ENCODE measurements at places on chromosomes 3 and 15. TPM values are rescaled to one million over a fixed set of nuclear protein-coding genes. Genes with fewer than 3 reads are reported as not detected.

The C3orf33 gene
- total RNA-seq = 5.8 TPM

The UBA5 gene
- 22.8 TPM for total RNA-seq

The INKA1 gene
- 2.1 TPM for total RNA-seq

The UROC1 gene
- total RNA-seq = not detected

The EHHADH gene
- 3.1 TPM for total RNA-seq

The CLDN18 gene
- total RNA-seq = not detected

The MOBP gene
- 0.16 TPM for total RNA-seq

The STRIT1 gene
- not detected for total RNA-seq

The MEX3B gene
- total RNA-seq = 4.2 TPM

The SOX2 gene
- 0.45 TPM for total RNA-seq

The LRRIQ4 gene
- not detected for total RNA-seq

The GOLGA8T gene
- 0.80 TPM for total RNA-seq

The RTP4 gene
- total RNA-seq = not detected

The PLSCR5 gene
- total RNA-seq = not detected

The RASL12 gene
- 0.11 TPM for total RNA-seq

The DNAJC13 gene
- total RNA-seq = 12.8 TPM

The SEMA4B gene
- total RNA-seq = 91.4 TPM

The COL8A1 gene
- total RNA-seq = not detected

The PLSCR2 gene
- total RNA-seq = not detected

The ALDH1L1 gene
- 0.76 TPM for total RNA-seq

The ASB14 gene
- not detected for total RNA-seq

The XYLB gene
- 4.3 TPM for total RNA-seq

The IL5RA gene
- not detected for total RNA-seq

The NMD3 gene
- total RNA-seq = 47.9 TPM

The SLC12A8 gene
- total RNA-seq = 1.2 TPM

The IMPG2 gene
- total RNA-seq = not detected

The CFAP20DC gene
- 2.5 TPM for total RNA-seq

The COL6A5 gene
- total RNA-seq = not detected

The SLC2A2 gene
- not detected for total RNA-seq

The ZBED2 gene
- 0.22 TPM for total RNA-seq

The ANKRD63 gene
- 0.40 TPM for total RNA-seq

The CAND2 gene
- total RNA-seq = 0.41 TPM

The COL7A1 gene
- total RNA-seq = 149 TPM

The GNAI2 gene
- total RNA-seq = 45.2 TPM

The BMF gene
- 1.4 TPM for total RNA-seq

The RAB6B gene
- 2.2 TPM for total RNA-seq

The SCG5 gene
- 1.9 TPM for total RNA-seq

The IL20RB gene
- 0.77 TPM for total RNA-seq

The C3orf20 gene
- 0.06 TPM for total RNA-seq

The LRTM1 gene
- not detected for total RNA-seq

All from A549 treated with Mapracorat at 1 μM for 4 hours (cell line).